ENCODE measurements at places on chromosomes 2 and 18.

GRCh38 chr18:4292696-4293095 lies 162.4 kb downstream of the DLGAP1 start:
- no peak for DNase-seq

GRCh38 chr2:52402128-52402527 lies 1365.5 kb upstream of the CHAC2 start:
- no peak for DNase-seq

DNA sequence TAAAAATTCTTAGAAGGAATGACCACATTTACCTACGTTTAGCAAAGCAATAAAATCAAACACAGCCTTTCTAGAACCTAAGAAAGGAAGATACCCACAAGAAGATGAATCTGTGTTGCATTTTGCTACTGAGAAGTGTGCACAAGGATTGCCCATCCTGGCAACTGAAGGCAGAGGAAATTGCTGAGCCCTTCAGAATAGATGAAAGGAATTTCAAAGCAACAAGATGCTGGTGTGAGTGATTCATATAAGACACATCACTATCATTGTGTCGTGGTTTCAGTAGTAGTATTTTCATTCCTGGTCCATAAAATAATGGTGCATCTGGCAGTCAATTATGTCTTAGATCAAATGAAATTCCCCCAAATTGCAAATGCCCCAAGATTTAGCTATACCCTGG lies 48.4 kb upstream of the ANKRD44 start:
- DNase-seq: no peak

- no peak for DNase-seq
Observed at GRCh38 chr2:9037166-9037565, 33.7 kb upstream of the MBOAT2 start.

GRCh38 chr2:217795706-217796465 lies 206.9 kb downstream of the TNS1 start:
- no peak for DNase-seq

DNA sequence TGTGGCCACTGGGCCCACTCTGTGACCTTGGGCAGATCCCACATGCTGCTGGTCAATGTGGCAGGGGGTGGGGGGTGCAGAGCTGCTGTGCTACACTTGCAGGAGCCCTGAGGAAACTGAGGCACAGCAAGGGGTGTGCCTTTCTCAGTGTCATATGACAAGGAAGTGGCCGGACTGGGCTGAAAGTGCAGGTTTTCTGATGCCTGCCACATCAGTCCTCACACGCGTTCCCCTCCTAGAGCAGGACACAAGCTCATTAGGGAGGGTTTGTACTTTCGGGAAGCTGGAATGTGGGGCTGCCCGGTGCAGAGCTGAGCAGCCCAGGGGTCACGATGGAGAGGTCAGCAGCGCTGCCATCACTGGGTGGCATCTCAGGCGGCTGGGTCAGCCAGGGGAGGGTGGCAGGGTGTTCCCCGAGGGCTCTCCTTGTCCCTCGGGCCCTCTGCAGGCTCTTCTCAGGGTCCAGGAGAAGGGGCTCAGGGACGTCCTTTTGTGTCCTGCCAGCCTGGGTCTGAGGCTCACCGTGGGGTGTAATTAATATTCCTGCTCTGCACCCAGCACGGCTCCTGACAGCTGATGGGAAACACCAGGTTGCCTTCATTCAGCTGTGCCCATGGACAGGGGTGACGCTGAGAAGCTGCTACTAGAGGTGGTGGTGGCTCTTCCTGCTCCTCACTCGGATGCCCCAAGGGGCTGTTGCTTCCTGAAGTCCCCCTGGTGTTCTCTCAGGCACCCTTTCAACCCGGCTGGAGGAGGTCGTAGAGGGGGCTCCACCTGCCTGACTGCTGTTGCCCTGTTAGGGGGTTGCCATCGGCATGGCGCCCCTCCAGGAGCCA lies 62.1 kb upstream of the HDAC4 start:
- no peak for DNase-seq

DNA sequence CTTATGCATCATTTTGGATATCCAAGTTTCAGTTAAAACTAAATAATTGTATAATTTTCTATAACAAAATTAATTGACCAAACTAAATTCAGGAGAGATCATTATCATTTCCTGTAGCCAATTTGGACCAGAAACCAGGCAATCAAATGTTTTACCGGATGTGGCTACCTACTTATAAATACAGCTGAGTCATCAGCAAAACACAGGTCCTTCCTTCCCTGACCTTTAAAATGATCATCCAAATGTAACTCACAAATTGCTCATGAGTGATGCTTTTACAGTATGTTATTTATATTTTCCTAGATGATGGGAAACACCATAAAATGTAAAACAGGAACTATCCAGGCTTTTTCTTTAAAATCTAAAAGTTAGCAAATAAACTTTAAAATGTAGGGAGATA lies 133.7 kb downstream of the CBLN2 start:
- DNase-seq: no peak

GRCh38 chr2:96315400-96316071 lies 9.6 kb upstream of the ITPRIPL1 start:
- DNase-seq: peak; percentile 46

DNA sequence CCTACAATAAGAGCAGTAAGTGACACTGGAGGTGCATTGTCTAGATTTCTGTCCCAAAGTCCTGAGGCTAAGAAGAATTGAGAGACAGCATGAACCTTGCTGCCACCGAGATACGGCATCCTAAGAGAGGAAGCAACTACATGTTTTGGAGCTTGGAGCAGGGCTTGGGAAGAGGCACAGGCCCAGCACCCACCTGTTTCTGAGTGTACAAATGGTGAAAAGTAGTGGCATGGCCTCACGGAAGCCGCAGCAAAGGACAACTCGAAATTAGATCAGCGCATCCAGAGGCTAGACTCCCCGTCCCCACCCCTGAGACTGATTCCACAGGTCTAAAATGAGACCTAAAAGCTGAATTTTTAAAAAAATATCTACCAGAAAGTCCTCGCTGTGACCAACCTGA lies 127.5 kb downstream of the PTGR3 start:
- DNase-seq: no peak

DNA sequence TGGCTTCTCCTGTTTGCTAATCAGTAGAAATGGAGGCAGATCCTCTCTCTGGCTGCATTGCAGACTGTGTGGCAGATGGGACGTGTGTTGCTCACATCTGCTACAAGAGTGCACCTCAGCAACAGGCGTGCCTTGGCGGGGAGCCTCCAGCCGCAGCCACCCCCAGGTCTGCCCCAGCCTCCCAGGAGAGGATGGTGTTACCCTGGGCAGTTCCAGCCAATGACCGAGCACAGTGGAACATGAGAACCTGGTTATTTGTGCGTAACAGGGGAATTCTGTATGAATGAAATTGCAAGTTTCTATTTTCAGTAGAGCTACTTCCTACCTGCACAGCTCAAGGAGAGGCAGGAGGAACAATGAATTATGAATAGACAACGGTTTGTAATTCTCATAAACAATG lies 130.6 kb upstream of the CBLN2 start:
- DNase-seq: no peak

GRCh38 chr2:98026927-98027522 lies 31.3 kb upstream of the TMEM131 start:
- DNase-seq: no peak

GRCh38 chr2:64300066-64300465 lies 153.9 kb upstream of the LGALSL start:
- DNase-seq: no peak

DNA sequence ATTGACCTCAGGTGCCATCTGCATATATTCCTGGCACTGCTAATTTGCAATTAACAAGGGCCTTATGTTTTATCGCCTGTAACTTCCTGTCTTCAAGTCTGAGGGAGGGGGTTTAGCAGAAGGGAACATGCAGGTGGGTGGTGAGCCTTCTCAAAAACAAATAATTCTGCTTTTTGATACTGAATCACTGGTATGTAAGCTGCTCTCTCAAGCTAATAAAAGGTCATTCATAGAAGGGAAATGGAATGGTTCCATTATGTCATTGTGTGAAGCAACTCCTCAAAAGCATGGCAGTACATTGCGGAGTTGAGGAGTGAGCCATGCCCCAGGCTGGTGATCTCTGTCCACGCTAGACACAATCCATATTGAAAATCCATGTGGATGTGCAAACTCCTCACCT lies 414.8 kb upstream of the ID2 start:
- DNase-seq: no peak

- peak; percentile 96 for DNase-seq
Observed at GRCh38 chr2:64212346-64212745, 68.1 kb upstream of the PELI1 start.

DNA sequence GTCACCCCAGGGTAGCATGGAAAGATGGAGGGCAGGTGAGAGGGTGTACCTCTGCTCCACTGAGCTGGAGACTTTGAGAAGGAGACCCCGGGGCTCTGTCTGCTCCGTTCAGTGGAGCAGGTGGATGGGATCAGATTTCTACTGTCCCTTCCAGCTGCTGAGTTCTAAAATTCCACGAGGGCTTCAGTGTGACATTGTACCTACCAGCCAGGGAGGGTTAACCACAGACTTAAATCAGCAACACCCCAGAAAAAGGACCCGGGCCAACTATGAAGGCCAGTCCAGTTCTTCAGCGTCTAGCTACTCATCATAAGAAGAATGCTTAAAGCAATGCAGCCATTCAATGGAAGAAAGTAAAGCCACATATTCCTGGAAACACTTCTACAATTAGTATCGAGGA lies 23.8 kb downstream of the STAT1 start:
- no peak for DNase-seq

GRCh38 chr2:120396013-120396860 lies 50.3 kb downstream of the INHBB start:
- DNase-seq: no peak

DNA sequence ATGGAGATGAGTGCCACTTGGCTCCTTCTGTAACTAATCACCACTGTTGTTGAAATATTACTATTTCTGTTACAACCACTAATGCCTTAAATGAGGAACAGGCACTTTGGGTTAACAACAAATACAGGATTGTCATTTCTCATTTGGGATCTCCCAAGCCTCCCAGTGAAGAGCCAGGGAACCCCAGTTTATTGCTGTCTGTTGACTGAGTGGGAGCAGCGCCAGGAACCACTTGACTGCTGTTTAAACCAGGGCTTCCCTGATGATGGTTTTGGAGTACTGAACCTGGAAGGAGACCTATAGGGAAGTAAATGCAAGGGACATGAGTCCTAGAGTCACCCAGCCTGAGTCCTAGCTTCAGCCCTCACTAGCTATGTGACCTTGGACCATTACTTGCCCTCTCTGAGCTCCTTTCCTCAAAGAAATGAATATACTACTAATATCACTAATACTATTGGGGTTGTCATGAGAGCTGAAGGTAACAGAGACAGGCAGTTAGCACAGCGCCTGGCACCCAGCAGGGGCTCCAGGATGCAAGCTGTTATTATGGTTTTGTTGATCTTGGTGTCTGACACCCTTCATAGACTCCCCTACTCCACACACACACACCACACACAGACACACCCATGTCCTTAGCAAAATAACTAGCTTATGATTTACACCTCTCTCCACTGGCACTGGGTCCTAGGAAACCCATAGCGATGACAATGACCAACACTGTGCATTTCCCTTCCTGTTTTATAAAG lies 104.2 kb upstream of the FZD7 start:
- DNase-seq: no peak

DNA sequence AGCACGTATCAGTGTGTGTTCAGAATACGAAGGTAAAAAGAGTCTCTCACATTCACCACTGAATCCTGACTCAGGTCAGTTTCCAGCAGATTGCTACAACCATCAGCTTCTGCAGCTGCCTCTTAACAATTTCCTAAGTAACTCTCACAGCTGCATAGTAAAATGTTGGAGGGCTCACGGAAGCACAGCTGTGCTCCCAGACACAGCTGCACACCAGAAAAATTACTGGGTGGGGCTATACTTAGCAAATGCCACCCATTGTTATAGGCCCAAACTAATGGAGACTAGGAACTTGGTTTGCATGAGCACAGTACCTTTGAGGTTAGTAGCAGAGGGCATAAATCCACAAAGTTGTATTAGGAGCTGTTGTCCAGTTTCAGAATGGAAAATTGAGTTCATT lies 153.9 kb upstream of the ERBB4 start:
- DNase-seq: no peak

- no peak for DNase-seq
Observed at GRCh38 chr18:39058386-39059000, 1492.9 kb upstream of the CELF4 start.

DNA sequence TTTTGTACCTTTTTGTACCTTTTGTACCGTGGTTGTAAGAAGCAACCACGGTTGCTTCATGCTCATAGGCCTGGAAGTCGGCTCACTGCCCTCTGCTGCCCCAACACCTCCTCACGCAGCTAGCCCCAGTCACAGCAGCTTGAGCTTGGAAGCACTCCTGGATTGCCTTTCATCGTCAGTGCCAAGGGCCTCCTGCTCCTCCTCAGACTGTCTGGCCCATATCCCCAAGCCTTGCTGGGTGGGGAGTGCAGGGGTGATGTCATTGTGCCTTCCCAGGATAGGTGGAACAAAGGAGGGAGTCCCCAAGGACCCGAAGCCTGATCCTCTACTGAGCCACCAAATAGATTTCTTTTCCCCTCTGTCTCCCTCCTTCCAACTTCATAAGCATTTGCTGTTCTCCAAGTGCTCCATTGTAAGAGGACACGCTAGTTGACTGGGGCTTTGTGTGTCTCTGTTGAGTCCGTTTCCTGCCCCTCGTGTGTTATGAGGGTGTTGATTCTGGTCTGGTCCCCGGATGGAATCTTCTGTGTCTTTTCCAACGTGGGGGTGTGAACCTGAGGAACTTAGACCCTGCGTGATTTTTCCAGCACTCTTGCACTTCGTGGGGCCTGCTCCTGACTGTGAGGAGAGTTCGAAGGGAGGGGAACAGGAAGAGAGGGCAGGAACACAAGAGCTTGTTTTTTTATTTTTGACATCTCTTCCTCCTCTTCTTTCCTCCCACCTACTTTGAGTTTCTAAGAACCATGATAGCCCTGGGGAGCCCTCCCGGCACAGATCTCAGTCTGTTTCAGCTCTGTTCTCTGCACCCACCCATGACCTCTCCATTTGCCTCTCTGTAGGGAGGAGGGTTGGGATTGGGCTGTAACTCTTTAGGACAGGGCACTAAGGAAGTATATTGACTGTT lies 127.2 kb upstream of the EML6 start:
- no peak for DNase-seq

DNA sequence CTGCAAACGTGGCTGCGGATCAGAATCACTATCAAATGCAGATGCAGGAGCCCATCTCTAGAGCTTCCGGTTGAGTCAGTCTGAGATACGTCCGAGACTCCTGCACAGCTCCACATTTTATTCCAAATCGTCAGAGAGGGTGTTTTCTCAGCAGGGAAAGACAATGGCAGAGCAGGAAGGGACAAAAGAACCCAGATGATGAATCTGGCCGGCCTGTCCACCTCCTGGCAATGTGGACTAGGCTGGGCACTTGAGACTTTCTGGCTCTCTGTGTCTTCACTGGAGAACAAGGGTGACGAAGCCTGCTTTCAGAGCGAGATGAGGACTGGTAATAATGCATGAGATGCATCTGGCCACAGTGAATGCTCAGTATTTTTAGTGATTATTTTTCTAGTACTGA lies 255.9 kb upstream of the MYT1L start:
- no peak for DNase-seq

GRCh38 chr2:30405260-30405605 lies 41.8 kb upstream of the LCLAT1 start:
- no peak for DNase-seq

- DNase-seq: no peak
Observed at GRCh38 chr2:207760453-207760852, 9.3 kb downstream of the FZD5 start.
